Bronchial epithelial cell (primary cell): ENCODE measurements at places on chromosomes 3 and 15. TPM values are rescaled to one million over a fixed set of nuclear protein-coding genes. Genes with fewer than 3 reads are reported as not detected.

The MEGF11 gene
- not detected in 2 replicates for total RNA-seq

The NOX5 gene
- under 0.01 TPM in 1 of 2 replicates, not detected in the other for total RNA-seq

GRCh38 chr15:88249220-88249619, 7.3 kb downstream of the NTRK3 start:
- DNase-seq, result no peak

GRCh38 chr15:52789601-52790168, 451 bp downstream of the ONECUT1 start:
- DNase-seq, result no peak

DNA sequence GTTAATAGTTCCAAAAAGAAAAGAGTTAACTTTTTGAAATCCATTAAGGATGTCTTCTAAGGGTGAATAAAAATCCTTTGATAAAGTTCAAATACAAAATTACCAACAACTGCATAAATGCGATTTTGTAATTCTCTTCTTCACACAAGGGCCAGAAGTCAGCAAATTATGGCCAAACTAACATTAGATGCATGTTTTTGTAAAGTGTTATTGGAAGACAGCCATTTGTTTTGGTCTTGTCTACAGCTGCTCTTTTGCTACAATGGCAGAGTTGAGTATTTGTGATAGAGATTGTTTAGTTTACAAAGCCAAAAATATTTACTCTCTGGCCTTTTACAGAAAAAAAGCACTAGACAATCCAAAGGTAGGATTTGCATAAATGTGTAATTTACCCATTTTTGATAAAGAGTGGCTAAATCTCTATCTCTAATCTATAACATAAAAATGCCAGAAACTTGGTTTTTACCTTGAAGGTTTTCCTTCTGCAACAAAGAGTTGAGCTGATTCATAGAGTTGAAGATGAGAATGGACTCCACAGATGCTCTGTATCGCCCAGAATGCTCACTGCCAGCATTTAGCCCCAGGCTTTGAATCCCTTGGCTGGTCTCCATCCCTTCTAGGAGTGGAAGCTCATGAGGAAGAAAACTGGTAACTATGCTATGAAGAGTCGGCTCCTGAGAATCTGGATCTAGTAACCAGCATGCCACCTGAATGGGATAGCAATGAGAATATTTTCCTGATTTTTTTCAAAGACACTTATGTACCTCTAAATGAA, 64.5 kb downstream of the POLQ start:
- peak; percentile 13 for DNase-seq

- no peak for DNase-seq
Observed at GRCh38 chr3:49775538-49775937, 10.8 kb downstream of the IP6K1 start.

- DNase-seq, result no peak
Observed at GRCh38 chr15:100717596-100717995, 115.2 kb downstream of the ASB7 start.

DNA sequence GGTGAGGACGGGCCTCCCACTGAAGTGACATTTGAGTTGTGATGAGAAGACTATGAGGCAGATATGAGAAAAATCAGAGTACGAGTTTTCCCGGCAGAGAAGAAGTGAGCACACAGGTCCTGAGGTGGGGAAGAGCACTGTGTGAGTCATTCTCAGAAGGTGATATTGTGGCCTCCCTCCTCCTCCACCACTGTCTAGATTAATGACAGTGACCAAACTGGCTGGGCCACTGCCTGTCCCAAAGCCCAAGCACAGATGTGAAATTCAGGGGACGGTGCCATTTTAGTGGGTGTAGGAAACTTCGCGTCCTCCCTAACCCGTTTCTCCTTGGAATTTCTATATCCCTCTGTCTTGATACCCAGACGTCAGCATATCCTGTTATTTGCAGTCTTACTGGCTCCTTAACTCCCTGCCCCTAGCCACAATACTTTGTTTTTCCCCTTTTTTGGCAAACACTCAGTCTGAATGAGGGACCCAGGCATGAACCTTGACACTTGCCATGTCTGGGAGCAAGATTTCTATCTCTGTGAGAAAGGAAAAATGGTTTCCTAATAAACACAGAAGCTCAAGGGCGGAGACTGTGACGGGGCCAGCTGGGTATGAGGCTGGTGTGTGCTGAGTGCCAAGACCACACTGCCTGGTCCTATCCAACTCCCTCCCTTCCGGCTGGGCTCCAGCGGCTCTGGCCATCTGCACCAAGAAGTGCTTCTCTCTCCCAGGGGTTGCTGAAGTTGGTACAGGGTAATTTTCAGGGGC, 15.2 kb downstream of the PRICKLE2 start:
- DNase-seq, result no peak
